ENCODE measurements at places on chromosomes 3 and 15.

DNA sequence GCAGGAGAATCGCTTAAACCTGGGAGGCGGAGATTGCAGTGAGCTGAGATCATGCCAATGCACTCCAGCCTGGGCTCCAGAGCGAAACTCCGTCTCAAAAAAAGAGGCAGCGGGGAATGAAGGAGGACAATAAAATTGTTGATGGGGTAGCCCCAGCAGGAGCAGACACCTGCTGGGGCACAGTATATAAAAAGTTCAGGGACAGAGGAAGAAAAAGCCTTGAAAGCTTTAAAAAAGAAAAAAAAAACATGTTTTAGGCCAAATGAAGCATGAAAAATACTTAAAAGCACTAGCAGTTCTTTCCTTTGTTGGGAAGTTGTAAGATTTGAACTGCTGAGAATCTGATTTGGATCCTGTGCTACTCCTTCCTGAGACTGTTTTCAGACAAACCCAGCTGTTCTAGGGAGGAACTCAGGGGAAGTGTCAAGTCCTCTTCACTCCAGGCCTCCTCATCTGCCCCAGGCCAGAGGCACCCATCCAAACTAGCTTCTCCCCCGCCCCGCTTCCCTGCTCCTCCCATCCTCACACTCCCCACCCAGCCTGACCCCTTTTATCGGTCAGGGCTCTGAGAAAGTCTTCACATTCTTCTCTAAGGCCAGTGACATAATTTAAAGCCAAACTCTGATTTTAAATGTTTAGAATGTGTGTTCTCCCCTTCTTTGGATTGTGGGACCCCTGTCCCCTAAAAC is 4.9 kb downstream of the IL17RD start:
- no peak for DNase-seq

- DNase-seq: no peak
Measured at GRCh38 chr15:48363474-48363873, 32.2 kb downstream of the DUT start.

DNA sequence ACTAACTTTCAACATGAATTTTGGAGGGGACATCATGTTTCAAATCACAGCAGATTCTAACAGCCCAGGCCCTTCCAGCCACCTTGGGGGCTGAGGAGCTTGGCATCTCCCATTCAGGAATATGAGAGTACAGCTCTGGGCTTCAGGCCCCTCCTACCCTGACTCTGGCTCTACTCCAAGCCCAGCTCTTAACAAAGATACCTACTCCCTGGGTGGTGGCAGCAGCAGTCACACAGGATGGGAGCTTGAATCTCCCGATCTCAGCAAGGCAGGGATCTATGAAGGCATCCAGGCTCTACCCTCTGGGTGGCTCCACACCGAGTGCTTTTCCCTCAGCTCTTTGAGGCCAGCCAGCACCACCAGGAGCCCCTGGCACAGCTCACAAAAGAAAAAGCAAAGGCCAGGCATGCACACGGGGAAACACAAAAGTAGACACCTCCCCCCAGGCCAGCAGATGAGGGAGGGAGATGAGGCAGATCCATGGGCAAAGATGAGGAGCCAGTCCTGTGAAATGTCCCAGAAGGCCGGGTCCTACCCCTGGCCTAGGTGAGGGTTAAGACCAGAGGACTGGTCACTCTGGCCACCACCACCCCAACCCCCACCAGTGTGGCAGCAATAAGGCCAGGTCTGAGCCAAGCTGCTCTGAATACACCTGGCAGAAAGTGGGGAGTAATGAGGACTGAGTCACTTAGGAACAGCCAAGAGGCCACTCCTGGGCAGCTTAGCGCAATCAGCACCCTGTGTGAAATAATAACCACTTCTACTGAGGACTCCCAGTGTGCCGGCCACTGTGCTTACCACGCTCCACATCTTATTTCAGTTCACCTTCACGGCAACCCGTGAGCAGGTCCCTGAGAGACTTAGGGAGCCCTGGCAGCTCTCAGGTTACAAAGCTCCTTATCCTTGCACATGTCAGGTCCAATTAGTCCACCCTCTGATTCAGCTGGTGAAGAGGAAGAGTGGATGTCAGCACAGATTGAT is 24.3 kb downstream of the PLA2G4F start:
- DNase-seq: no peak

DNA sequence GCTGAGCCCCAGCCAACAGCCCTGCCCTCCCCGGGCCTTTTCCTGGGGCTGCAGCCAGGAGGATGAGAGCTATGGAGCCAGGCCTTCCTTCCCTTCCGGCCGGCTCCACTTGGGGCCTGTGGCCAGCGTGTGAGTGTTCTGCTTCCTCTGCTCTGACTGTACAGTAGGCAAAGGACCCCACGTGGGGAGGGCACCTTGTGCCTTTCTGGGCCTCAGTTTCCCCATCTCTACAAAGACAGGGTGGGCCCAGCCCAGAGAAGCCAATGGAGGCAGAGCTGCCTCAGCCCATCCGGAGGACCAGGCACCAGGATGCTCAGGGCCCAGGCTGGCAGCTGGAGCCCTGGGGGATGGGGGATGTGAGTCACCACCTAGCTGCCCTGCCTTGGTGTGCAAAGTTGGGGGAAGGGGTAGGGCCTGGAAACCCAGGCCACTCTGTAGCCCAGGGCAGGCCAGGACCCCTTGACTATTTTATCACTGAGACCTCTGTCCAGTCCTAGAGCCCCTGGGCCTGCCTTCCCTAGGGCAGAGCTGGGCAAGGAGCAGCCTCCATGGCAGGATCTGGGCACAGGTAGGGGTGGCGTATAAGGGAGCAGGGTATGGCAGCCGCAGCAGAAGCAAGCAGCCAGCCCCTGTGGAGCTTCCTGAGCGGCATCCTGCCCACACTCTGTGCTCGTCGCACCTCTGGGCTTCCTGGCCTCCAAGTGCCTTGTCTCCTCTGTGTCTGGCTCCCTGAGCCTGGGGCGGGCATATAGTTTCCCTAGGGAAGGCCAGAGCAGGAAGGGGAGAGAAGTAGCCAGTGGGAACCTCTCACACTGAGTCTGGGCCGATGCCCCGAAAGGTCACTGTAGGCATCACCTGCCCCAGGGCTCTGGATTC is 1.8 kb downstream of the PSTPIP1 start:
- DNase-seq: peak; percentile 47

DNA sequence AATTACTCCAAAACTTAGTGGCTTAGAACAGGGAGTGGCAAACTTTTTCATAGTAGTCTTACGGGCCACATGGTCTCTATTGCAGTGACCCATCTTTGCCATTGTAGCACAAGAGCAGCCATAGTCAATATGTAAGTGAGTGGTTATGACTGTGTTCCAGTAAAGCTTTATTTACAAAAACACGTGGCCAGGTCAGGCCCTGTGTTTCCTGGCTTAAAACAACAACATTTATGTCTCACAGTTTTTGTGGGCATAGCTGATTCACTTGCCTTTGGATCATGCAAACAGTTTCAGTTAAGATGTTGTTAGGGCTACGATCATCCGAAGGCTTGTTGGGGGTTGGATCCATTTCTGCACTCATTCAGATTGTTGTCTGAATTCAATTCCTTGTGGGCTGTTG is 103.8 kb downstream of the CHCHD6 start:
- no peak for DNase-seq

- DNase-seq: peak; percentile 40
Measured at GRCh38 chr3:158106766-158107471, 699 bp upstream of the SHOX2 start.

GRCh38 chr3:62057339-62058047 is 315.9 kb downstream of the FEZF2 start:
- no peak for DNase-seq

DNA sequence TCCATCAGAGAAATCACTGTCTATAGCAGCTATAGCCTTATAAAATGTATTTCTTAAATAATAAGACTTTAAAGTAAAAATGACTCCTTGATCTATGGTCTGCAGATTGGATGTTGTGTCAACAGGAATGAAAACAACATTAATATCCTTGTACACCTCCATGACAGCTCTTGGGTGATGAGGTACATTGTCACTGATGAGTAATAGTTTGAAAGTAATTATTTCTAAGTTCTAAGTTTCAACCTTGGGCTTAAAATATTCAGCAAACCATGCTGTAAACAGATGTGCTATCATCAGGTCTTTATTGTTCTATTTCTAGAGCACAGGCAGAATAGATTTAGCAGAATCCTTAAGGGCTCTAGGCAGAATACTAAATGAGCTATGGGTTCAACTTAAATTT is 568.2 kb upstream of the BCHE start:
- DNase-seq: no peak

Measured in A172 (cell line).